Endothelial cell (in vitro differentiated cells): ENCODE measurements at places on chromosomes 1 and 21. TPM values are rescaled to one million over a fixed set of nuclear protein-coding genes. Genes with fewer than 3 reads are reported as not detected.

SMIM1 gene
- 2.1 TPM for total RNA-seq

LCE1D gene
- total RNA-seq: not detected

- H3K27me3 ChIP-seq: peaks cover 7% of the 10 kb centered on the region
- H3K36me3 ChIP-seq: peaks cover 34% of the 10 kb centered on the region
- peak overlapping the region; percentile 64 for H3K27ac ChIP-seq
- H3K4me1 ChIP-seq: peaks cover 79% of the 10 kb centered on the region
Observed at GRCh38 chr1:183807549-183808168, 2.7 kb downstream of the RGL1 start.

DNA sequence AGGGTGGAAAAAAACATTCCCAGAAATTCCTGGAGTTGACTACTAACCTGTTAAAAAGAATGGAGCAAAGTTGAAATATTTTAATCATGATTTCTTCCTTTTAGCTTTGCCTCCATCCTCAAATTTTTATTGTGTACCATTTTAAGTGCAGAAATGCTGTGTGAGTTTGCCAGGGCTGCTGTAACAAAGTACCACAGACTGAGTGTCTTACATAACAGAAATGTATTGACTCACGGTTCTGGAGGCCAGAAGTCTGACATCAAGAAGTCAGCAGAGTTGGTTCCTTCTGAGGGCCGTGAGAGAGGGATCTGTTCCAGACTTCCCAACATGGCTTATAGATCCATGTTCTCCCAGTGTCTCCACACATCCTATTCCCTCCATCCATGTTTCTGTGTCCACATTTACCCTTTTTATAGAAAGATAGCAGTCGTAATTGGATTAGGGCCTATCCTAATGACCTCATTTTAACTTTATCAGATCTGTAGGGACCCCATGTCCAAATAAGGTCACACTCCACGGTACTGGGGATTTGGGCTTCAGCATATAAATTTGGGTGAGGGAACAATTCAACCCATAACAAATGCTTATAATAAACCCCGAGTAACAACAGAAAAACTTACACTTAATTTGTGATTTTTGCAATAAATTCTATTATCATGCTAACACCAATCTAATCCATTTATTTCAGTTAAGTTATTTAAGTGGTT is 12.7 kb downstream of the SNX7 start:
- DNase-seq: no peak
- peaks cover 6% of the 10 kb centered on the region for H3K4me1 ChIP-seq
- no peak overlapping the region for H3K27ac ChIP-seq
- no peak overlapping the region for H3K4me3 ChIP-seq
- peaks cover 1% of the 10 kb centered on the region for H3K36me3 ChIP-seq
